ENCODE measurements at places on chromosomes 6 and 20.

GRCh38 chr6:157996201-157996712, 14.6 kb downstream of the SYNJ2 start:
- DNase-seq: no peak

DNA sequence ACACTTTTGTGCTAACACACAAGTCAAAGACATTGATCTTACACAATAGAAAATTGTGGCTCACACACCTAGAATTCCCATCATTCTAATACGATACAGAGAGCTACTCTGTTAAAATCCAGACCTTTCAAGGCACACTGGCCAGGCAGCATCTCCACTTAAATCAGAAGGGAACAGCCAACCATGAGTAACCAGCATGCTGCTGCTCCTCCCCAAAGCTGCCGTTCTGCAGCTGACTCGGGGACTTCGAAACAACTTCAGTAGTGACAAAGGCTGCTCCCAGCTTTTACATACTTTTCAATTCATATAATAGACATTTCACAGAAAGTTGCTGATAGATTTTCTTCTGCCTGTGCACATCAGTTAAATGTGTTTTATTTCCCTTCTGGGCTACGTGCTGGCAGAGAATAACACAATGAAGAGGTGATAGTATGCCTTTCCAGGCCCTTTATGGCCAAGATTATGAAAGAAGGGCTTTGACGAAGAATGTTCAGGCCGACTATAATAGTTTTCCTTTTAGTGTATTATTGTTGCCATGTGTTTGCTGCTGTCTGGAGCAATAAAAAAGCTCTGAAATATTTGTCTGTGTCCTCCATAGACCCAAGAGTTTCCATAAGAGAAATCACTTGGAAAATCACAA, 159.0 kb downstream of the GMDS start:
- no peak for DNase-seq

DNA sequence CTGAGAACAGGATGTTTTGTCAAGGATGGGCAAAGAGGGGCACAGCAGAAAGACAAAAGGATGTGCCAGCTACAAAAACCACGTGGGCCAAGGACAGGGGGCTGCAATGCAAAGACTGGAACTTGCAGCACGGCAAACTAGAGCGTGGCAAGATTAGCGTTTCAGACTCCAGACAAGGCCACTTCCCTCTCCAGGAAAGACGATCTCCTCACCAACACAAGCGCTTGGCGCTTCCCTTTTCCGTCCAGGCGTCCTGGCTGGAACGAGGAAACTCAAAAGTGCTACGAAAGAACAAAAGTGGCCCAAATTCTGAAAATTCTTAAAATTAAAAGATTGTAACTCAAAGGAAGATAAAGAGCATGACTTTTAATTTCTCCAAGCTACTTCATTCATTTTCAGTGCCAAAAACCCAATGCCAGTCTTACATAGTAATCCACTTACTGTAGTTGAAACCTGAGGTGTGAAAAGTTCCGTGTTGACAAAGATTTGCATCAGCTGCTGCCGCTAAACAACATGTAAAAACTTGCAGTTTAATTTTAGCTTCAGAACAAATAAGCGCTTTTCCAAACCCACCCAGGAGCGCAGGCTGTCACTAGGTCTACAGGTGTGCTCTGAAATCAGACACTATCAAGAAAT, 207.1 kb upstream of the RREB1 start:
- no peak for DNase-seq

GRCh38 chr20:45230631-45231030, 9.5 kb downstream of the SEMG2 start:
- no peak for DNase-seq

- no peak for DNase-seq
These were observed 454.1 kb upstream of the NOX3 start for GRCh38 chr6:155909710-155910109.

- DNase-seq: no peak
These were observed 15.9 kb downstream of the NDUFAF5 start for GRCh38 chr20:13800728-13801134.

- peak; percentile 70 for DNase-seq
These were observed 20.4 kb downstream of the WFDC3 start for GRCh38 chr20:45771182-45771759.

- DNase-seq: no peak
These were observed 14.0 kb upstream of the PLCB1 start for GRCh38 chr20:8118039-8118438.

- DNase-seq: no peak
These were observed 42.6 kb upstream of the ZNFX1 start for GRCh38 chr20:49320460-49320859.

DNA sequence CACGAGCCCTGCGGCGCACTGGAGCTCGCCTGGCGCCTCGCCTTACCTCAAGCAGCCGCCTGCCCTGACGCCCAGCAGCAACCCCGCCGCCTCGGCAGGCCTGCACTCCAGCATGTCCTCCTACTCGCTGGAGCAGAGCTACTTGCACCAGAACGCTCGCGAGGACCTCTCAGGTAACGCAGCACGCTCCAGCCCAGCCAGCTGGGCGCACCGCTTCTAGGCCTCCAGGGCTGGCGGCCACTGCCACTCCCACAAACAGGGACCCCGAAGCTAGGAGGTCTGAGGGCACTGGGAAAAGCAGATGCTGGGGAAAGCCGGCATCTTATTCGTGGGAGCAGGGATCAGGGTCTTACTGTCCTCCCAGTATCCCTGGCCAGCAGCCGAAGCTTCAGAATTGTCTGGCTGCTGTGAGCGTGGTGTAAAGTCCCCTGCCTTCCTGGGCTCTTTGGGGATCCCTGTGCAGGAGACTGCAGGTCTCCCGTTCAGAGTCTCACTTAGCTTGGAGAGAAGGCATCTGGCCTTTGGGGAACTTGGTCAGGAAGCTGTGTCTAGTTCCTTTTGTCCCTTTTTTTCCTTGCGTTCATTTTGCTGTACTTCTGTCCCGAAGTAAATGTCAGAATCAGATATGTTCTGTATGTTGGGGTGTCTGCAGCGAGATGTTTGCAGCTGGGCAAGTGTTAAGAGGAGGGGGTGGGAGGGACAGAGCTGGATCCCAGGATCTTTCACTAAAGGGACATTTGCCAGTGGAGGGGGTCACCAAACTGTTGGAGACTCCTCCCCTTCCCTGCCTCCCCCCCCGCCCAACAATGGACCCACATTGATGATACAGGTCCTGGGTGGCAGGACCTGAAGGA, 1.8 kb downstream of the FOXF2 start:
- no peak for DNase-seq

- DNase-seq: no peak
These were observed 16.8 kb upstream of the SNRPB2 start for GRCh38 chr20:16713066-16713465.

- DNase-seq: no peak
These were observed at the start of gene ESR1 for GRCh38 chr6:151807513-151808370. Gene ESR1 (plus strand): TSS chr6:151807682. CDS start chr6:151807913, 231 bp downstream.

GRCh38 chr6:137816133-137816579, 50.9 kb upstream of the TNFAIP3 start:
- no peak for DNase-seq

- DNase-seq: no peak
These were observed 4.2 kb upstream of the ZNF311 start for GRCh38 chr6:29009358-29009757.

- DNase-seq: no peak
These were observed 153.5 kb upstream of the SCGN start for GRCh38 chr6:25498505-25498904.
